Bronchial smooth muscle cell (primary cell): ENCODE measurements at places on chromosomes 12 and 14. TPM values are rescaled to one million over a fixed set of nuclear protein-coding genes. Genes with fewer than 3 reads are reported as not detected.

SMIM41 gene
- 2.0 and 7.5 TPM in 2 replicates for total RNA-seq

ACRBP gene
- total RNA-seq, result 0.16 and 0.34 TPM in 2 replicates

MYL2 gene
- not detected in 2 replicates for total RNA-seq

AJUBA gene
- 18.0 and 18.1 TPM in 2 replicates for total RNA-seq

FRS2 gene
- 29.6 and 34.2 TPM in 2 replicates for total RNA-seq

AQP6 gene
- total RNA-seq, result under 0.01 TPM in 1 of 2 replicates, not detected in the other

SLC10A1 gene
- not detected in 2 replicates for total RNA-seq

CAPZA3 gene
- not detected in 2 replicates for total RNA-seq

TMEM121 gene
- total RNA-seq, result 6.6 and 10.1 TPM in 2 replicates

RPS26 gene
- 94.3 and 144 TPM in 2 replicates for total RNA-seq

SSPN gene
- 15.4 and 26.4 TPM in 2 replicates for total RNA-seq

RDH12 gene
- 0.09 and 0.16 TPM in 2 replicates for total RNA-seq

MYF6 gene
- total RNA-seq, result not detected in 2 replicates

ERP27 gene
- total RNA-seq, result not detected in 2 replicates

LMNTD1 gene
- 0.32 TPM in 1 of 2 replicates, not detected in the other for total RNA-seq

CCDC197 gene
- not detected in 2 replicates for total RNA-seq

TPH2 gene
- total RNA-seq, result under 0.01 TPM in 2 replicates

AMN gene
- total RNA-seq, result under 0.01 and 0.09 TPM in 2 replicates

GLS2 gene
- total RNA-seq, result 0.09 and 0.16 TPM in 2 replicates

PTCSC3 gene
- not detected in 2 replicates for total RNA-seq

SAMD15 gene
- total RNA-seq, result 0.94 and 1.3 TPM in 2 replicates

KCNH3 gene
- 0.32 and 0.52 TPM in 2 replicates for total RNA-seq

CCDC175 gene
- not detected in 2 replicates for total RNA-seq

IAPP gene
- total RNA-seq, result not detected in 2 replicates

EMP1 gene
- 65.4 and 71.4 TPM in 2 replicates for total RNA-seq

BCL11B gene
- under 0.01 TPM in 2 replicates for total RNA-seq

TMPRSS12 gene
- total RNA-seq, result not detected in 2 replicates

GDF3 gene
- total RNA-seq, result not detected in 2 replicates

CPNE6 gene
- total RNA-seq, result not detected in 2 replicates

TTC9 gene
- total RNA-seq, result under 0.01 TPM in 2 replicates

SYNDIG1L gene
- total RNA-seq, result under 0.01 TPM in 2 replicates

DAO gene
- not detected in 2 replicates for total RNA-seq

FOXN4 gene
- not detected in 2 replicates for total RNA-seq

OR10AD1 gene
- total RNA-seq, result not detected in 2 replicates

MDGA2 gene
- total RNA-seq, result not detected in 2 replicates

FOXA1 gene
- total RNA-seq, result not detected in 2 replicates

IGF1 gene
- 0.63 and 2.7 TPM in 2 replicates for total RNA-seq

CIROP gene
- 1.3 and 4.6 TPM in 2 replicates for total RNA-seq

FGF6 gene
- total RNA-seq, result not detected in 2 replicates

OR6C74 gene
- not detected in 2 replicates for total RNA-seq

HOXC12 gene
- total RNA-seq, result not detected in 2 replicates

SDSL gene
- total RNA-seq, result 8.2 and 14.2 TPM in 2 replicates

TAS2R42 gene
- not detected in 2 replicates for total RNA-seq

SLC25A21 gene
- 0.17 and 0.63 TPM in 2 replicates for total RNA-seq

PRPH gene
- 0.95 and 1.4 TPM in 2 replicates for total RNA-seq

NOC4L gene
- total RNA-seq, result 4.6 and 7.4 TPM in 2 replicates

RDH5 gene
- 8.7 and 10.4 TPM in 2 replicates for total RNA-seq

LRR1 gene
- total RNA-seq, result 8.4 and 11.3 TPM in 2 replicates

RNF212B gene
- total RNA-seq, result not detected in 2 replicates

MMP19 gene
- total RNA-seq, result 6.0 and 6.1 TPM in 2 replicates
